Type B pancreatic cell (in vitro differentiated cells): ENCODE measurements at places on chromosomes 12 and 14. TPM values are rescaled to one million over a fixed set of nuclear protein-coding genes. Genes with fewer than 3 reads are reported as not detected.
A peak's percentile ranks its signal among the peaks of the same experiment; 100 is the strongest.

GRCh38 chr12:39764944-39765560 lies 145.4 kb upstream of the ABCD2 start:
- no peak for DNase-seq
- H3K27me3 ChIP-seq = no peaks in the 10 kb centered on the region
- no peaks in the 10 kb centered on the region for H3K36me3 ChIP-seq
- no peak overlapping the region for H3K27ac ChIP-seq

- H3K4me1 ChIP-seq = no peaks in the 10 kb centered on the region
- no peaks in the 10 kb centered on the region for H3K27me3 ChIP-seq
- no peaks in the 10 kb centered on the region for H3K36me3 ChIP-seq
These were observed 134.5 kb upstream of the NAV3 start for GRCh38 chr12:77696183-77696582.

DNA sequence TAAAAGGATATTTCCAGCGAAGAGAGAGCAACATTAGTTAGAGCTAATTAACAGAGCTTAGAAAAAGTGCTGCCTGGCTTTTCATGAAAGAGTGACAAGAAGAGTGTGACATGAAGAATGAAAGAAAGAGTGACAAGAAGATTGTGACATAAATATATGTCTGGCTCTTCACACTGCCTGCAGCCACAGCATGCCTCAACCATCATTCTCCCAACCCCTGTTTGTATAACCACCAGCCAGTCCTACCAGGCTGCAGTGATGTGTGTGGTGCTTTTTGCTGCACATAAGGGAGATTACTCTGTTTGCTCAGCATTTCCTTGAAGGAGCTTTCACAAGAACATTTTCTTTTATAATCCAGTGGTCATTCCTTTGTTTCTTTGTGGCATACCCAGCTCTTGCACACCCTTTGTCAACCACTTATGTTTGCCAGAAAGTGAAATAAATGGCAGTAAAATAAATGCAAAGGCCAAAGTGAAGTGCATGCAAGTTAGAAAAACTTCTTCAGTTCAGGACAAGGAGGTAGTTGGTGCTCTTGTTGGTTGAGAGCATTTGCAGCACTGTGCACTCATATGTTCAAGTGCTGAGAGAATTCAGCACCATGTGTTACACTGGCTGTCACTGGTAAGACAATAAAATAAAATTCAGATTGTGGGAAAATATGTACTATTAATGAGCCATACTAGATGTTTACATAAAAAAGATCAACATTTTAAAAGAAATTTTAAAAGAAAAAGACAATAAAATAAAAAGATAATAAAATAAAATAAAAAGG lies 50.6 kb downstream of the KIF21A start:
- no peaks in the 10 kb centered on the region for H3K36me3 ChIP-seq
- no peaks in the 10 kb centered on the region for H3K27me3 ChIP-seq
- peaks cover 33% of the 10 kb centered on the region for H3K4me1 ChIP-seq
- no peak overlapping the region for H3K27ac ChIP-seq

Gene TMPRSS12
- 0.45 TPM in 1 of 2 replicates, not detected in the other for total RNA-seq

DNA sequence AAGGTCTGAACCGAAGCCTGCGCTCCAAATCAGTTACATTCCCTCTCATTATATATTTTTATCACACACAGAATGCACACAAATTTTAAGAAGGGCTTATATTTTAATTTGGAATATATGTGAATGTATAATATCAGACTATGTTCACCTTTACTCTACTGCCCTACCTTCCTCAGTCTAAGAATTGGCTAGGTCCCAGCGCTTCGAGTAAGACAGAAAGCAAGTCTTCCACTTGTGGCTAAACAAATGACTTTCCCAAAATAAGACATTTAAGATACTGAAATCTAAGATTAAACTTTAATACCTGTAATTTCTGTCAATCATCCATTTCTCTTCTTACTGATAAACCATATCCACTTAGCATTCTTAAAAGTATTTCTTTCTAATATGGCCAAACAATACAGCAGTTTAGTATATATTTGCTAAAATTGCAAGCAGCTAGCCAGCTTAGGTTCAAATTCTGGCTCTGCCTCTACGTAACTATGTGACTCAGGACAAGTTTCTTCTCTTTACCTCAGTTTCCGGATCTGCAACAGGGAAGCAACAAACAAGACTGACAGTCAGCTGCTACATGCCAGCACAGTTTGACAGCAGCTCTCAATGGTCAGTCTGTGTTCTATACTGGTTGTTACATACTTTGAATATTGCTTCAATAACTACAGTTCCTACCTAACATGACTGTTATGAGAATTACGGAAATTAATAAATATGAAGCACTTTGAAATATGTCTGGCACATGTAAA lies 2.0 kb downstream of the INTS13 start:
- no peak overlapping the region for H3K27ac ChIP-seq
- DNase-seq = no peak
- H3K27me3 ChIP-seq = no peaks in the 10 kb centered on the region

DNA sequence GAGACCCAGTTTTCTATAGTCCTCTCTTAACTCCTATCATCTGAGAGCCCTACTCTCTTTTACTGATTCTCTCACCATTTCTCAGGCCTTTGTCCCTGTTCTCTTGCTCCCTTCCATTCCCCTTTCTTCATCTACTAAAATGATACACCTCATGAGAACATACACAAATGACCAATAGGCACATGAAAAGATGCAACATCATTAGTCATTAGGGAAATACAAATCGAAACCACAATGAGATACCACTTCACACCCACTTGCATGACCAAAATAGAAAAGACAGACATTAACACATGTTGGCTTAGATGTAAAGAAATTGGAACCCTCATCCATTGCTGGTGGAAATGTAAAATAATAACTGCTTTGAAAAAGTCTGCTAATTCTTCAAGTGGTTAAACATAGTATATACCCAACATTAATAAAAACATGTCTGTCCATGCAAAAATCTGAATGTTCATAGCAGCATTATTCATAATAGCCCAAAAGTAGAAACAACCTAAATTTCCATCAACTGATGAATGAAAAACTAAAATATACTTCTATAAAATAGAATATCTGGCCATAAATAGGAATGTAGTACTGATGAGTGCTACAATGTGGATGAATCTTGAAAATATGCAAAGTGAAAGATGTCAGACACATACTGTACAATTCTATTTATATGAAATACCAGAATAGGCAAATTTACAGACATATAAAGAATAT lies 66.0 kb downstream of the DENND5B start:
- no peak overlapping the region for H3K27ac ChIP-seq
- H3K27me3 ChIP-seq = peaks cover 6% of the 10 kb centered on the region
- DNase-seq = no peak
- H3K4me3 ChIP-seq = no peak overlapping the region
- H3K36me3 ChIP-seq = peaks cover 12% of the 10 kb centered on the region

DNA sequence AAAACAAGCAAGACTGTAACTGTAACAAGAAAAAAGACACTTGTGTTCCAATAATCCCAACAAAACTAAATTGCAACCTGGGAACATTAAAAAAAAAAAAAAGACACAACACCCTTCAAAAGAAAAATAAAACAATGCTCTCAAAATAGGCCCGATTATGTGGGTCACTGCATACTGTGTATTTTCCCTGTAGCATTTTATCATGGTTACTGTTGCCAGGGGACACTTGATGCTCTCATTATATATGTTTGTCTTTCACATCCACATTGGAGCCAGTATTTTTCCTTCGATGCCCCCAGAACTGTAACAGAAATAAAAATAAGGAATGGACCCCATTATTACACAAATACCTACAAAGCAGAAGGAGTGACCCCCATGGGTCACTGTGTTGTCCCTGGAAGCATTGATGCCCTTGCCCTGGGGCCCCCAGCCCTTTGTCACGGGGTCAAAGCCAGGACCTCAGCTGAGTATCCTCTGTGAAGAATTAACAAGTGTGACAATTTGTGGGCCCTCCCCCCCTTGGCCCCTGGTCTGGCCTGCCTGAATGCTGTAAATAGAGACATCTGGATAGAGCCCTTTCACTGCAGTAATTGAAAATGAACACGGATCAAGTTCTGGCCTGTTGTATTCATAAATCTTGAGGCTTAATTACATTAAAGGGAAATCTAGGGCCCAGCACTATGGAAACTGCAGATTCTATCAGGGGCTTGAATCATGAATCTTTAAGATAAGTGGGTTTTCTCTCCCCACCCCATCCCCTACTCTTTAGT lies 72.8 kb downstream of the C12orf42 start:
- peaks cover 5% of the 10 kb centered on the region for H3K36me3 ChIP-seq
- DNase-seq = peak; percentile 67
- peak overlapping the region; percentile 40 for H3K4me3 ChIP-seq
- H3K27me3 ChIP-seq = no peaks in the 10 kb centered on the region
- H3K4me1 ChIP-seq = peaks cover 24% of the 10 kb centered on the region

DNA sequence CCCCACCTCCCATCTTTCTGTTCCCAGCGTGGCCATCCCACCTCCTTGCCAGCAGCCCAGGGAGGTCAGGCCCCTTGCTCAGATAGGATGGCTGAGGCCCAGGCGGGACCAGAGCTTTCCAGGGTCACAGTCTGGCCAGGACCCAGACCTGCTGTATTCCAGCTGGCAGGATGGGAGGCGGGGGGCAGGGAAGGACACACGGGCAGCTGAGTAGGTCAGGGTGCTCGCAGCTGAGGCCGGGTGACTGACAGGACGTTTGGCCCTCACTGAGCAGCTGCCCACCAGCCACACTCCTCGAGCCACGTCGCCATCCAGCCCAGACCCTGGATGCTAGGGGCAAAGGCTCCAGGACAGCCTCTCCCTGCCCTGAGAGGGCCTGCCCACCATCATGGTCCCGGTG lies 4.0 kb downstream of the NUDT14 start:
- H3K36me3 ChIP-seq = no peaks in the 10 kb centered on the region
- no peaks in the 10 kb centered on the region for H3K27me3 ChIP-seq
- H3K27ac ChIP-seq = no peak overlapping the region
- H3K4me3 ChIP-seq = no peak overlapping the region
- no peak for DNase-seq

GRCh38 chr12:13443498-13443897 lies 247.0 kb downstream of the EMP1 start:
- H3K27ac ChIP-seq = no peak overlapping the region
- no peaks in the 10 kb centered on the region for H3K4me1 ChIP-seq
- H3K4me3 ChIP-seq = no peak overlapping the region
- H3K36me3 ChIP-seq = peaks cover 3% of the 10 kb centered on the region

DNA sequence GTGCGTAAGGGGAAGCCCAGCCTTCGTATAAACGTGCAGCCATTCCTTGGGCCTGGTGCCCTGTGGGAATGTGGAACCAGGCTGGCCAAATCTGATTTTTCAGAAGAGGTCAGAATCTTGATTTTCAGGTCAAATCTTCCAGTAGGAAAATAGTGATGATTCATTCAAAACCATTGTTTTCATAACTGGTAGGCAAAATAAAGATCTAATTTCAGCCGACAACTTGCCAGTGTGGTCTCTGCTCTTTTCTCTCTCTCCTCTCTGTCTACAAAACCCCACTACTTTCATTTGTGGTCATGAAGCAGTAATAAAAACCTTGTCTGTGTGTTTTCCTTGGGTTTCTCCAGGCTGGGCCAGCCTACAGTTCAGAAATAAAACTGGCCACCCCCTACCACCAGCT lies 135.1 kb downstream of the RBM19 start:
- H3K36me3 ChIP-seq = no peaks in the 10 kb centered on the region
- H3K27me3 ChIP-seq = no peaks in the 10 kb centered on the region
- peaks cover 24% of the 10 kb centered on the region for H3K4me1 ChIP-seq
- H3K4me3 ChIP-seq = peak overlapping the region; percentile 51
- no peak for DNase-seq
- H3K27ac ChIP-seq = no peak overlapping the region

Gene TXNDC16
- total RNA-seq = 6.3 and 17.2 TPM in 2 replicates

DNA sequence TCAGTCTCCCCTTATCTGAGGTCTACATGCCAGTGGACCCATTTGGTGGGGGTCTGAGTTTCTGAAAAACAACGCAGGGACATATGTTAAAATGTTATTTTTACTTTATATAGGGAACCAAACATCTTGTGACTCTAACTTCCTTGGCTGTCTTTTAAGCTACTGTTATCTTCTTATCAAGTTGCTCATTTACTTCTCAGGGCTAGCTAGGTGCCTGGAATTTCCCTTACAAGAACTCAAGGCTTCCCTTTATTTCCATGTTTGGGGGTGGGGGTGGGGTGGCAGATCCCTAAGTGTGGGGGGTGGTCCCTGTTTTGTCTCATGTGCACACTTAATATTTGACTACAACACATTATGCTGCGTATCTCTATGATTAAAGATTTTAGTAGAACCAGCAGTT lies 31.6 kb downstream of the PPP1R36 start:
- H3K27me3 ChIP-seq = no peaks in the 10 kb centered on the region
- H3K4me3 ChIP-seq = no peak overlapping the region
- H3K36me3 ChIP-seq = no peaks in the 10 kb centered on the region

DNA sequence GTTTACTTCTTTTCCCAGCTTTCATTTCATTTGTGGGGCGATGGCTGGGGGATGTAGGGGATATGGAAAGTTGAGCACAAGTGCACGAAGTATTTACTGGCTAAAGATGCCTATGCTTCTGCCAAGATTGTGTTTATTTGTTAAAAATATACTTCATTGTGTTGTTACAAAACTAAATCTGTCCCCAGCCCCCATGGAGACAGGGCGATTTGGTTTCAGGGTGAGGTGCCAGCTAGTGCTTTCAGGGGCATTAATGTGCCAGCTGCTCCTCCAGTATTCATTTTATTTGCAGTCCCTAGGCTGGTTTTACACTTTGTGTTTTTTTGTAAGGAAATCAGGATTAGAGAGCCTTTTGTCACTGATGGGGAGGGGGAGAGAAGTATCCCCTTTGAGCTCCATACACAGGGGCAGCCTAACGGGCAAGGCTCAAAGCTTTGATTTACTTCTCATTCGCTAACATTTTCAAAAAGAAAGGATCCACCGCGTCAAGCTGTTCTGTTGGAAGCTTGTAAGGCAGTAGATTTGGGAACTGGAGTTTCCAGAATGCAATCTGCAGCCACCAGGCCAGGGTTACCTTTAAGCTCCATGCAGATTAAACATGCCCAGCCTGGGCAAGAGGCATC lies 198.7 kb upstream of the PLEKHG7 start:
- peaks cover 33% of the 10 kb centered on the region for H3K4me1 ChIP-seq
- H3K36me3 ChIP-seq = no peaks in the 10 kb centered on the region
- no peak for DNase-seq
- H3K27me3 ChIP-seq = no peaks in the 10 kb centered on the region
- H3K4me3 ChIP-seq = no peak overlapping the region

GRCh38 chr12:13505224-13505623 lies 308.7 kb downstream of the EMP1 start:
- DNase-seq = no peak
- H3K36me3 ChIP-seq = peaks cover 3% of the 10 kb centered on the region
- no peak overlapping the region for H3K27ac ChIP-seq
- H3K27me3 ChIP-seq = peaks cover 6% of the 10 kb centered on the region
- H3K4me1 ChIP-seq = no peaks in the 10 kb centered on the region
- H3K4me3 ChIP-seq = no peak overlapping the region

Gene LGMN
- total RNA-seq = 71.2 and 80.3 TPM in 2 replicates
